ENCODE measurements at places on chromosomes 12 and 14. TPM values are rescaled to one million over a fixed set of nuclear protein-coding genes. Genes with fewer than 3 reads are reported as not detected.

DNA sequence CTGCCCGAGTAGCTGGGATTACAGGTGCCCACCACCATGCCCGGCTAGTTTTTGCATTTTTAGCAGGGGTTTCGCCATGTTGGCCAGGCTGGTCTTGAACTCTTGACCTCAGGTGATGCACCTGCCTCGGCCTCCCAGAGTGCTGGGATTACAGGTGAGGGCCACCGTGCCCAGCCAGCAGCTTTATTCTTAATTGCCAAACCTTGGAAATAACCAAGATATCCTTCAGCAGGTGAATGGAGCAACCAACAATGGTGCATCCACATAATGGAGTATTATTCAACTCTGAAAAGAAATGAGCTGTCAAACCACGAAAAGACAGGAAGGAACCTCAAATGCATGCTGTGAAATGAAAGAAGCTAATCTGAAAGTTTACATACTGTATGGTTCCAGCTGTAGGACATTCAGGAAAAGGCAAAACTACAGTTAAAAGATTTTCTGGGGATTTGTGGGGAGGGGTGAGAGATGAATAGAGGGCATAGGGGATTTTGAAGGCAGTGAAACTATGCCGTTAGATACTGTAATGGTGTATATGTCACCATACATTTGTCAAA lies 118.8 kb upstream of the CCND2 start:
- no peak for DNase-seq

Gene PRIMA1
- polyA plus RNA-seq = 3.5 TPM

Gene B3GNT4
- 0.30 TPM for polyA plus RNA-seq

DNA sequence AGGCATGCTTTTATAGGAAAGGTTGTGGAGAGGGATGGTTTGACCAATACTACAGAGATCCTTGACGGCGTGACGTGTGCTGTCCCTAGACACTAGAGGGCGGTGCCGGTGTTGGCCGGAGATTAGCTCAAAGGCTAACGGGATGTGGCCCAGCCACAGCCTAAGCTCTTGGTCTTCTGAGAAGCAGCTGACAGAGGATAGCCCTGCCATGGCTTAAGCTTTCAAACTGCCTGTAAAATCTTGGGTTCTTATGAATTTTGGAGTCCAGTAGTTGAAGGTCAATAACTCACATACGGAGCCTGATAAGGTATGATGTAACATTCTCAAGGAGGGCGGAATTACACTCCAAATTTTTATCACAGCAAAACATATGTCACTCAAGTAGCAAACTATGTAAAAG lies 515.7 kb upstream of the ATXN7L3B start:
- no peak for DNase-seq

GRCh38 chr12:76901628-76902380 lies 23.0 kb upstream of the CSRP2 start:
- no peak for DNase-seq

Gene MIP
- 0.35 TPM for polyA plus RNA-seq

Gene PMCH
- 0.42 TPM for polyA plus RNA-seq

- no peak for DNase-seq
Measured at GRCh38 chr12:48489012-48489411, 6.7 kb downstream of the C12orf54 start.

Gene KRT5
- 0.24 TPM for polyA plus RNA-seq

DNA sequence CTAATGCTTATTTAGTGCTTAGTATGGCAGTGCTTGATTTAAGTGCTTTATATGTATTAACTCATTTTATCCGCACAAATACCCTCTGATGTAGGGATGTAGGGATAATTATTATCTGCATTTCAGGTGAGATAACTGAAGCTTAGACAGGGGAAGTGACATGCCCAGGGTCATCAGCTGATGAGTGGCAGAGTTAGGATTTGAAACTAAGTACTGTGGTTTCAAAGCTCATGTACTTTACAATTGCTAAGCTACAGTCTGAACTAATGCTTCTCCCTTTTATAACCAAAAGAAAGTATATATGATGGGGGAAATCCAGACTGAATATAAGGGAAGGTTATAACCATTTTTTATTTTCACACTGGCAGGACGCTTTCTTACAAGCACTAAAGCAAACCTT lies 229.6 kb upstream of the NAV3 start:
- DNase-seq = no peak

Gene CLEC2D
- polyA plus RNA-seq = 11.7 TPM

Gene CCER1
- not detected for polyA plus RNA-seq

GRCh38 chr12:76422543-76423438 lies 74.6 kb upstream of the BBS10 start:
- no peak for DNase-seq

DNA sequence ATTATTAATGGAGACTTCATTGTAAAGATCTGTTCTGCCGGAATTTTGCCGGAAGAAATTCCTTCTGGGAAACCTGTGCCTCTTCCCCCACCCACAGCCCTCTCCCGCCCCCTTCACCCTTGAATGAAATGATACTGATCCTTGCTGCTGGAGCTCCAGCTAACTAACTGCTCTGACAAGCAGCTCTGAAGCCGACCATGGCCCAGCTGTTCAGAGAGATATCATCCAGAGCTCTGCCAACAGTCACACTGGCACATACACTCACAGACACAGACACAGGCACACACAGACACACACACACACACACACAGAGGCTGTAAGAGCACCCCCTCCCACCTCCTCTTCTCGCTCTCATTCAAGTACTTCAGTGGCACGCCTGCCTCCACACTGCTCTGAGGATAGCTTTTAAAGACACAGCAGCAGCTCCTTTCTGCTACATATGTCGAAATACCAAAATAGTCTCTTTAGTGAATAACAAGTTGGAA lies 88.6 kb downstream of the R3HDM2 start:
- no peak for DNase-seq

GRCh38 chr14:94395888-94396574 lies 7.6 kb upstream of the SERPINA1 start:
- no peak for DNase-seq

- DNase-seq = no peak
Measured at GRCh38 chr14:97443412-97443811, 646.2 kb downstream of the VRK1 start.

Gene BMP4
- polyA plus RNA-seq = 14.9 TPM

Gene SETD3
- polyA plus RNA-seq = 75.6 TPM

- DNase-seq = no peak
Measured at GRCh38 chr12:71011261-71011660, 90.7 kb upstream of the PTPRR start.

DNA sequence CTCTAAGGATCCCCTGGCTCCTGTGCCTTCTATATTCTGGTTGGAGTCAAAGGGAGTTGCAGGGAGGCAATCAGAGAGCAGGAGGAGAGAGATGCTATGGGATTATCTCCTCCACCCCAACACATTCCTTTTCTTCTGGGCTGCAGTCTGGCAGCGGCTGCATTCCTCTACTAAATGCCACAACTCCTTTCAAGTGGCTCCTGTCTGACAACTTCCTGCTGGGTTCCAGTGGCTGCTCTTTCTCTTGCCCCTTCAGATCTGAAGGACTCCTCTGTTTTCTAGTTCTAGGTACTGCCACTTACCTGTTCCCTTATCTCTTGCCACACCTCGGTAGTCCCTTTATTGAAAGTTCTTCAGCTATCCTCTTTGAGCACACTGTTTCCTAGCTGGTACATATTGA lies 425.0 kb downstream of the SNAPC1 start:
- no peak for DNase-seq
